ENCODE measurements at places on chromosomes 1 and 21. TPM values are rescaled to one million over a fixed set of nuclear protein-coding genes. Genes with fewer than 3 reads are reported as not detected.

GRCh38 chr1:17351598-17352324 is 20.2 kb upstream of the PADI6 start:
- no peak for DNase-seq

GRCh38 chr1:179930867-179931266 is 23.7 kb upstream of the CEP350 start:
- DNase-seq: no peak

- no peak for DNase-seq
These were observed 96.0 kb upstream of the GNG4 start for GRCh38 chr1:235745503-235746136.

DNA sequence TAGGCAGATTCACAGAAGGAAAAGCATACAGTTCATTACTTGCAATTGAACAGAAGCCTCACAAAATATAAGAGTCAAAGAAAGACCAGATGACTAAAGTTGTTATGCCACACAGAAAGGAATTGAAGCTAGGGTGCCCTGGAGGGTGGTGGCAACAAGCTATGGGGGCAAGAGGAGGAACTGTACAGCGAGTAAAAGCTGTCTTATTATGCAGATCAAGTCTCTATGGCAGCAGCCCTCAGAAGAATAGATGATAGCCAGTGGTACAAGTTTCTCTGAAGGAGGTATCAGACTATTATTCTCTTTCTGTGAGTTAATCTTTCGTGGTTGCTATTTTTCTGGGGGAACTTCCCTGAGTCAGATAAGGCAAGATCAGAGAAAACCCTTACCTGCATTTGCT is 72.2 kb downstream of the C21orf91 start:
- DNase-seq: no peak

The EDARADD gene
- total RNA-seq: 1.2 TPM

The SCYL3 gene
- total RNA-seq: 7.7 TPM

Data from right lobe of liver (tissue), 6 donors.